ENCODE measurements at places on chromosomes 5 and 9. TPM values are rescaled to one million over a fixed set of nuclear protein-coding genes. Genes with fewer than 3 reads are reported as not detected.

Gene EIF4E1B
- not detected for total RNA-seq

Gene FGD3
- 42.9 TPM for total RNA-seq

Gene TNIP1
- 185 TPM for total RNA-seq

Gene NEK6
- 19.4 TPM for total RNA-seq

Gene PCDHA7
- total RNA-seq = not detected

Gene TMEM252
- total RNA-seq = not detected

Gene ZFAND5
- total RNA-seq = 96.0 TPM

Gene KCNMB1
- total RNA-seq = not detected

Gene PIGO
- 24.3 TPM for total RNA-seq

Gene DIRAS2
- not detected for total RNA-seq

Gene SKIC3
- total RNA-seq = 66.5 TPM

Gene CDKN2A
- total RNA-seq = 1.5 TPM

Gene SMIM23
- not detected for total RNA-seq

Gene PCDHB9
- not detected for total RNA-seq

Gene BBLN
- total RNA-seq = 77.3 TPM

Gene LAMC3
- total RNA-seq = 0.56 TPM

Gene GLIPR2
- 6.6 TPM for total RNA-seq

Gene ZNF483
- total RNA-seq = 2.3 TPM

Gene EIF4EBP3
- 15.5 TPM for total RNA-seq

Gene KIF24
- 6.2 TPM for total RNA-seq
